ENCODE measurements at places on chromosomes 16 and 17. TPM values are rescaled to one million over a fixed set of nuclear protein-coding genes. Genes with fewer than 3 reads are reported as not detected.

The EFCAB3 gene
- not detected for total RNA-seq

The TAT gene
- total RNA-seq = 0.35 TPM

The PRM2 gene
- not detected for total RNA-seq

The RNF222 gene
- not detected for total RNA-seq

The FBXL16 gene
- 0.82 TPM for total RNA-seq

The IGFBP4 gene
- total RNA-seq = 351 TPM

The FOXO3B gene
- 6.9 TPM for total RNA-seq

The NT5C3B gene
- 39.8 TPM for total RNA-seq

- DNase-seq = no peak
These were observed 19.9 kb upstream of the RAB11FIP4 start for GRCh38 chr17:31371511-31372097.

DNA sequence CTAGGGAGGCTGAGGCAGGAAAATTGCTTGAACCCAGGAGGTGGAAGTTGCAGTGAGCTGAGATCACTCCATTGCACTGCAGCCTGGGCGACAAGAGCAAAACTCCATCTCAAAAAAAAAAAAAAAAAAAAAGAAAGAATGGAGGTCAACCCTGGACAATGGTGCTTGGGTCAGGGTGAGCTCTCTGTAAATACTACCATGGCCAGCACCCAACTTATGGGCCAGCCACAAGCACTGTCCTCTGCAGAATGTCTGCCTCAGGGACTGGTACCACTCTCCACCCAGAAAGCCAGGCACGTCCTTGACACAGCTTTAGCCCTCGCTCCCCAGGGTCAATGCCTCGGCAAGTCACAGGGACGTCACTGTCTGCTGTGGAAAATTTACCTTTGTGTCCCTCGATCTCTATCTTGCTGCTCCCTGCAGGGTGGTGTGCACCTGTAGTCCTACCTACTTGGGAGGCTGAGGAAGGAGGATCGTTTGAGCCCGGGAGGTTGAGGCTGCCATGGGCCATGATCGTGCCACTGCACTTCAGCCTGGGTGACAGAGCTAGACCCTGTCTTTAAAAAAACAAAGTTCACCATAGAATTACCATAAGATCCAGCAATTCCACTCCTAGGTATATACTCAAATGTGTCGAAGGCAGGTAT, 123.3 kb downstream of the IRX3 start:
- no peak for DNase-seq

DNA sequence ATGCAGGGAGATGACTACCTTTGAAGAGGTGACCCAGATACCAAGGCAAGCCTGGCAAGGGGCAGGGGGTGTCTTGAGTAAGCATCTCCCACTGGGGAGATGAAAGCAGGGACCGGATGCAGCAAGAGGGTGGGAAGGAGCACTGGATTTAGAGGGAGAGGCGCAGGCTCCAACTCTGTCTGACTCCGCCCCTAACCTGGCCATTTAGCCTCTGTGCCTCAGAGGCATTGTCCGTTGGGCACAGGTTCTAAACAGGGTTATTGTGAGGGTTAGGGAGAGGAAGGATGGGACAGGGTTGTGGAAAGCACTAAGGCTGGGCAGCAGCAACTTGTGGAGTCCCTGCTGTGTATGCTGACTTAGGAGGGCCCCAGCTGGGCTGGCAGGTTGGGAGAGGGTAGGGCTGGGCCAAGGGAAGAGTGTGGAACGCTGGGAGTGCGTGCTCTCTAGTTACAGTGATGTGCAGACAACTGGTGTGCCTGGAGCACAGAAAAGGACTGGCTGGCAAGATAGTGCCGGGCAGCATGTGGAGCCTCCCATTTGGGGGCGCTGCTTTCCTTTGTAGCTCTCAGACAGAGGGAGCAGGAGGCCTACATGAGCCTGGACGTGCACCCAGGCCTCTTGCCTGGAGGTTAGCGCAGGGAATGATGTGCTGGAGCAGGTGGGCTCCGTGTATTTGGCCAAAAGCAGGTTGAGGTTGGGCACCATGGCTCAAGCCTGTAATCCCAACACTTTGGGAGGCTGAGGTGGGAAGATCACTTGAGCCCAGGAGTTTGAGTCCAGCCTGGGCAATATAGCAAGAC, 26.2 kb downstream of the TBX2 start:
- DNase-seq = no peak

- no peak for DNase-seq
These were observed 56.8 kb upstream of the ARL4D start for GRCh38 chr17:43341715-43342588.

DNA sequence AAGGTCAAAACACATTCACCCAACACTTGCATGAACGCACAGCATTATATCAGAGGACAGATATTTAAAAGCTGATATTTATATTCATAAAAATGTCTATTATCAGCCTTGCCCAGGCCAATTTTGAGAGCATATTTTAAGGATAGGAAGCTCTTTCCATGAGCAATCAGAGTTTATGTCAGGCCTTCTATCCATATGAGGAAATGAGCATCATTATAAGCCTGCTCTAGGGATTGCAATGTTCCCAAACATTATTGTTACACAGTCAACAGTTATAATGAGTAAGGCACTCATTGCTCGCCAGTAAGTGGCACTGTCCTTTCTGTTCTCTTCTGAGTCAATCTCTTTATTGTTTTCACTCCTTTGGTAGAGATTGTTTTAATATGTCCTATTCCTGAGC, 37.7 kb upstream of the DYNLRB2 start:
- no peak for DNase-seq

DNA sequence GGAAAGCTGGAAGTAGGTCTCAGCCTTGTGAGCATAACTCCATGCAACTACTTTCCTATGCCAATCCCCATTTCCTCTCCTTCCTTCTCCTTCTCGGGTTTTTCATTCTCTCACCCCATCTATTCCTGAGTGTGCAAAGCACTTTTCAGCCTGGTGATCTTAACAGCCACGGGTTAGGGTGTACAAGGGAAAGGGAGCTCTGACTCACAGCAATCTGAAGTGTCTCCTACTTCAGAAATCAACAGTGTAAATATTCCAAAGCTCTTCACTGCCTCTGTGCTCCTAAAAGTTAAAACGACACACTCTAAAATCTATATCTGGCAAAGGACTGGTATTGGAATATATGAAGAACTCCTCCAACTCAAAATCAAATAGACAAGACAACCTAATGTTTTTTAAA, 268.0 kb upstream of the IRX3 start:
- no peak for DNase-seq

GRCh38 chr17:80363518-80364090, 51.4 kb upstream of the ENDOV start:
- DNase-seq = peak; percentile 86

- no peak for DNase-seq
These were observed 9.1 kb downstream of the FOXK2 start for GRCh38 chr17:82528484-82529265.

DNA sequence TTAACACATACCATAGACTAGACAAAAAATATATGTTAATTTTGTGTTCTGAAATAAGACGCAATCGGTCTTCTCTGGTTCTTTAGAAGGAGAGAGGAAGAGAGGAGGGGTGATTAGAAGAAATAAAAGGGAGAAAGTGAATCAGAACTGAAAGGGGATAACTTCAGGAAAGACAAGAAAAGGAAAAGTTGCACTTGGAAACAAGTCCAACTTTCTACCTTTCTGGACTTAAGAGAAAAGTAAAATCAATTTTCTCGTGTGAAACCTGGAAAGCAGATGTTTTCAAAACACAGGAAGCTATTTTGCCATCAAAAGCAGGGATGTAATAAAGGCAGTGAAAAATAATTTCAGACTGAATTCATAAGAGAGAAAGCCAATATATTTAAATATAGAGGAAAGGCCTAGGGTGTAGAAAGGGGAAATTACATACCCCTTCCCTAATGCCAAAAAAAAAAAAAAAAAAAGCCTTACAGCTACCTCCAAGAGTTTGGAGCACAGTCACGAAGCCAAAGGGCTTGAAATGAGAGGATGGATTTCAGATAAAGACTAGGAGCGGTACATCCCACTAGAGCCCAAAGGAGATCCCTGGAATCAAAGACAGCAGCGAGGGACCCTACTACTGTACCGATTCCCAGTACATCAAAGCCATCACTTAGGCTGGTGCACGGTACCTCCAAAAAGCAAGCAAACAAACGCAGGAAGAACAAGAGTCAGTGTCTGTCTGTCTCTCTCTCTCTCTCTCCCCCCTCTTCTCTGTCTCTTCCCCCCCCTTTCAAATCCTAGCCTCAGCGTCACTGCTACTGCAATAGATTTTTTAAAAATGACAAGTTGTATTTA, 12.1 kb upstream of the ZFHX3 start:
- DNase-seq = no peak

GRCh38 chr16:50909831-50910735, 168.2 kb downstream of the CYLD start:
- DNase-seq = no peak

- no peak for DNase-seq
These were observed 17.0 kb downstream of the FAM117A start for GRCh38 chr17:49746791-49747490.

DNA sequence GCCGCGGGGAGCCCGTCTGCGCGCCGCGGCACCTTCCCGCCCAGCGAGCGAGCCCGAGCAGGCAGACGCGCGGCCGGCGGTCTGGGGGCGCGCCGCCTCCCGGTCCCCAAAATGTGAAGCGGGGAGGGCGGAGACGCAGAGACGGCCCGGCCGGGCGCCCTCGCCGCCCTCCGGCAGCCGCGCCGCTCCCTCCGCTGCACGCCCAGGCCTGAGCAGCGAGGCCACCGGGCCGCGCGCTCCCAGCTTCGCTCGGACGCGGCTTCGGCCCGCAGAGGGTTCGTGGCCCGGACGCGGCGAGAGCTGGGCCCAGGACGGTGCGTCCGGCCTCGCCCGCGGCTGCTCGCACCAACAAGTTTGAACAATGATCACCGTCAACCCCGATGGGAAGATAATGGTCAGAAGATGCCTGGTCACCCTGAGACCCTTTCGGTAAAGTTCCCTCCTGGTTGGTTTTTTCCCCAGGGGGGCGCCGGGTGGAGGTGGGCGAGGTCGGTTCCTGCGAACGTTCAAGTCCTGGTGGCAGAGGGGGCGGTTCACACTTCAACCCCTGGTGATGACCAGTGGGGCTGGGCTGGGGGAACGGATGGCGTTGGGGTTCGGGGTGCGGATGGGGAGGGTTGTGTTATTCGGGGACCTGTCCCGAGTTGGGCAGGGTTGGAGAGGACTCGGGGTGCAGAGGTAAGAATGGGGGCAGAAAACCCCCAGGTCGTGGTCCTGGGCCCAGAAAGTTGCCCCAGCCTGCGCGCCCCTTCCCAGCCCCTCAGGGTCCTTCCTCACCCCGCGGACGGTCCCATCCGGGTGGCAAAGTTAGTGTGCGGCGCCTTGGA, 678 bp downstream of the MGAT5B start:
- no peak for DNase-seq

- no peak for DNase-seq
These were observed 5.3 kb upstream of the CRK start for GRCh38 chr17:1461198-1461944.

DNA sequence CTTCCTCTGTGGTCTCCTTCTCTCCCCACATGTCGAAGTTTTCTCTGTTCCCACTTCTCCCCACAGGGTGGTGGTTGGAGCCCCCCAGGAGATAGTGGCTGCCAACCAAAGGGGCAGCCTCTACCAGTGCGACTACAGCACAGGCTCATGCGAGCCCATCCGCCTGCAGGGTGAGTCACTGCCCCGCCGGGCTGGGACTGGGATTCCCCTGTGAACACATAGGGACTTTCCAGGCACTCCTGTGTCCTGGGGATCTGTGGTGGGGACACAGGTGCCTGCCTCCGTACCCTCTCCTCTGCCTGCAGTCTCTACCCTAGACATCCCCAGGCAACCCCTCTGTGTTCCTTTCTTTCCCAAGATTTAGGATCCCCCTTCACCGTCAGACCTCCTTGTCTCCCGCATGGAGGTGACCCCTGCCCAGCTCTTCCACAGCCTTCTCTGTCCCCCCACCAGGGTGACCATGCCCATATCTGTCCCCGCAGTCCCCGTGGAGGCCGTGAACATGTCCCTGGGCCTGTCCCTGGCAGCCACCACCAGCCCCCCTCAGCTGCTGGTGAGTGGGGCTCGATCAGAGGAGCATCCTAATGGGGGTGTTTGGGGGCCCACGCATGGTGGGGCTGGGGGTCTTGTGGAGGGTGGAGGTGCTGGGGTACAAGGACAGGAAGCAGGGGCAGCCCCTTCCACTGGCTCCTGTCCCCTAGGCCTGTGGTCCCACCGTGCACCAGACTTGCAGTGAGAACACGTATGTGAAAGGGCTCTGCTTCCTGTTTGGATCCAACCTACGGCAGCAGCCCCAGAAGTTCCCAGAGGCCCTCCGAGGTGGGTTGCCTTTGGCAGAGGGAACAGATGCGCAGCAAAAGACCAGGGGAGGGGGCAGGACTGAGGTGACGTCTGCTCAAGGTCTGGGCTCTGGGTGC, 5.8 kb downstream of the ITGAM start:
- DNase-seq = no peak

DNA sequence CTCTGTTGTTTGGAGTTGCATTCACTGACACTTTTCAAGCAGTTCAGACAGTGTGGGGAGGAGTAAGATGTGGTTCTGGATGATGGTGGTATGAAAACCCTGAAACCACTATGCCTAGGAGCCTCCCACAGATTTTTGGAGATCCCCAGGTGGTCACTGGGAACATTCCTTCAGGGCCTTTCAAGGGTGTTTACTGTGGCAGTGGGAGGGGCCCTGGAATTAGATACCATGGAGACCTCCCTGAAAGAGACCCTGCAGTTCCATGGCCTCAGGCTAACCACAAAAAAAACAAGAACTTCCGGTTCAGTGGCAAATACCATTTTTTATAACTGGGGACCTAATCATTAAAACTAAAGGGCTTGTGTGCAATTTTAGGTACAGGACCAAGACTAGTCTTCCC, 79.9 kb downstream of the TMEM100 start:
- no peak for DNase-seq

DNA sequence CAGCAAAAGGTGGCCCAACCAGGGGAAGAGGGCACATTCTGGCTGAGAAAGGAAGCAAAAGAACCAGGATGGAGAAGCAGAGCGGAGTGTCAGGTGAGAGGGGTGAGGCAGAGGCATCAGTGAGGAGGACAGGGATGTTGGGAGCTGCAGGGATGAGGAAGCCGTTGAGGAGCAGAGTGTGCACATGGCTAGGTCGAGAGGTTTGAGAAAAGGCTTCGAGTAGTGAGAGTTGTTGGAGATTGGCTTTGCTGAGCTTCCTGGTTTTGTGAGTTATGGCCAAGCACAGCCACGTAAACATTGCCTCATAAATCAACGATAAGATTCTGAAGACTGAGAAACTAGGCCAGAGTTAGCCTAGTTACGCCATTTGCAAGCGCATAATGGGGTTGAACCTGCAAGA, 26.9 kb downstream of the DNAH2 start:
- DNase-seq = peak; percentile 17
